Stimulated activated naive CD4-positive, alpha-beta T cell treated with Interleukin-2 at 50 U/mL for 16 hours (primary cell): ENCODE measurements at places on chromosomes 3 and 15.

DNA sequence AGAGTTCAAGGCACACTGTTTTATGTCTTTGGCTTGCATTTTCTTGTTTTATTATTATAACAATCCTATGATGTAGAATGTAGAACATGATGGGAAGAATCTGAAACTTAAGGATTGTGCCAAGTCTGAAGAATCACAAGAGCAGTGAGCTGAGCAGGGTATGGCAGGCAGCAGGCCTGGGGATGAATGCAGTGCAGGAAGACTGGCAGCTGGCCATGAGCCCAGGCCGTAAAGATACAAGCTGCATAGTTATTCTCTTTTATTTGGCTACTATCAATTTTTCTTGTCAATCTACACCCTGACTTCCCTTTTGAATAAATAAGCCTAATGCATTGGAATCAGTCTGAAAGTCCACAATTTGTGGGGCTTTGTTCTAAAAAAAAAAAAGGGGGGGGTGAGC lies 89.6 kb upstream of the ARPP21 start:
- no peak for DNase-seq

DNA sequence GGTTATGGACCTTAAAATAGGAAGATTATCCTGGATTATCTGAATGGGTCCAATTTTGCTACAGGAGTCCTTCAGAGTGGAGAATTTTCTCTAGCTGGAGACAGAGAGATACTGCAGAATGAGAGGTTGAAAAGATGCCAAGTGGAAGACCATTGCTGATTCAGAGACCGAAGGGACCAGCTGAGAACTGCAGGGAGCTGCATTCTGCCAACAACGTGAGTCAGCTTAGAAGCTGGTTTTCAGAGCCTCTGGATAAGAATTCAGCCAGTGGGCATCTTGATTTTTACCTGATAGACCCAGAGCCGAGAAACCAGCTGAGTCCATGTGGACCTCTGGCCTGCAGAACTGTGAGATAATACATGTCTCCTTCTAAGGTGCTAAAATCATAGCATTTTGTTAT lies 234.0 kb downstream of the NR2F2 start:
- no peak for DNase-seq

DNA sequence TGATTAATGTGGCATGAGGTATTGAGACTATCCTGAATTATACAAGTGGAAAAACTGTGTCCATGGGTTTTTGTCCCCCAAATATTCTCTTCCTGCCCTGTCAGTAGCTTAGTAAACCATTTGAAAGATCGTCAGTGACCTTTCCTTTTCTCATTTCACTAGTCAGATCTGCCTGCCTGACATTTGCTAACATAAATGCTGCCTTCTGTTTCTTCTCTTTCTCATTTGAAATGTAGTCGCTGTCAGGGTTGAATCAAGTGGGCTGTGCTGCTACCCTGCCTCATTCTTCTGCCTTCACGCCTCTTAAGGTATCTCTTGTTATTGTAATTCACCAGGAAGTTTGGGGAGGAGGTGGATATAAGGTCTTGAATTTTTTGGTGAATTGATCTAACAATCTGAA lies 67.5 kb downstream of the LRCH3 start:
- no peak for DNase-seq

GRCh38 chr3:118077332-118077731 lies 957.3 kb downstream of the IGSF11 start:
- no peak for DNase-seq

DNA sequence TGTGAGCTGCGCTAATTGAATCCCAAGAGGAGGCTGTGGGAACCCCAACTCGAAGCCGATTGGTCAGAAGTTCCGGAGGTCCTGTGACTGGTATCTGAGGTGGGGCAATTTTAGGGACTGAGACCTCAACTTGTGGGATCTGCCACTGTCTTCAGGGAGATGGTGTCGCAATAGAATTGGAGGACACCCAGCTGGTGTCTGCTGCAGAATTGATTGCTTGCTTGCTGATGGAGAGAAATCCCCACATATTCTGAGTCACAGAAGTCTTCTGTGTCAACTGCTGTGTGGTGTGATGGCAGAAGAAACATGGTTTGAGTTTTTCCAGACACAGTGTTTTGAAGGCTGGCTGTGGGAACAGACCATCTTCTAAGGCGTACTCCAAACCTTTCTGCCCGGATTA lies 99.7 kb upstream of the PLXNA1 start:
- no peak for DNase-seq

DNA sequence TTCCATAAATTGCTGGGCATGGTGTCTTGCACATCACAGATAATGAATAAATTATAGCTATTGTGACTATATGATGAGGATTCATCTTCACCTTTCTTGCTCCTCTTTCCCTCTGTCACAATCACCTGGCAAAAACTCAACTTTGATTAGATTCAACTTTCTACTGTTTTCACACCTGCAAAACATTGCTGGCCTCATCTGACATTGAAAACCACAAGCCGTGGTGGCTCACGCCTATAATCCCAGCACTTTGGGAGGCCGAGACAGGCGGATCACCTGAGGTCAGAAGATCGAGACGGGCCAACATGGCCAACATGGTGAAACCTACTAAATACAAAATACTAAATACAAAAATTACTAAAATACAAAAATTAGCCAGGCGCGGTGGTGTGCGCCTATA lies 12.7 kb upstream of the PEX5L start:
- DNase-seq, result no peak

GRCh38 chr15:74794970-74795349 lies 13.1 kb downstream of the CSK start:
- no peak for DNase-seq

GRCh38 chr3:41683666-41684350 lies 278.1 kb downstream of the ULK4 start:
- DNase-seq, result no peak

DNA sequence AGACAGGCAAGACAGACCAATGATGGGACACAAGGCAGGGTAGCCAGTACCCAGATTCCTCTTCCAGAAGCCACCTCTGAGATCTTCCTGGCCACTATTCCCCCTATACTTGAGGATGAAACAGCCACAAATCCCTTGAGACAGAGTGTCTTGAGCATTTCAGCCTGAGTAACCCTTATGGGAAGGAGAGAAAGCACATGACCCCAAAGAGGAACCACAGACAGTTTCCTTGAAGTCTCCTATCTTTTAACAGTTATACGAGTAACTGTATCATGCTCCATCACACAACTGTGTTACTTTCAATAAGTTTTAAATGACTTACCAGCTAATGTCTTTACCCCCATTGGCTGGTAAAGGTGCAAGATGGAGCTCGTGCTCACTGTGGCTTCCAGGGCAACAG lies 9.3 kb downstream of the VIPR1 start:
- DNase-seq, result no peak

DNA sequence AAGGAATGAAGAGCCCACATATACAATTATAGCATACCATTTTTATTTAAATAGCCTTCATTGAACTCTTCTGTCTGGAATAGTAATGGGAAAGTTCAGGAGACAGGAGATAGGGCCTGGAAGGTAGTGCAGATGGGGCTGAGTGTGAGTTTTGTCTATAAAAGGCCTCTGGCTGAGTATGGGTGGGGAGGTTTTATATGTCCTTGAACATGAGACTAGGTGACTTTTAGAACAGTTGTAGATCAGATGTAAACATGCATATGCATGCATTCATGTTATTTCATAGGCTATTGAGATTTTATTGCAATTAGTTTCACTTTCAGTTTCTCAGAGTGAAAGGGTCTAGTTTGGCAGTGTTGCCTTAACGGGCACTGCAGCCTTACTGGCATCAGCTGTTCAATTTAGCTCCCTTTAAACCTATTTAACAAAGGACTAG lies 27.1 kb downstream of the CGGBP1 start:
- DNase-seq, result peak; percentile 2

- no peak for DNase-seq
Measured at GRCh38 chr15:34976743-34977142, 7.2 kb upstream of the AQR start.

DNA sequence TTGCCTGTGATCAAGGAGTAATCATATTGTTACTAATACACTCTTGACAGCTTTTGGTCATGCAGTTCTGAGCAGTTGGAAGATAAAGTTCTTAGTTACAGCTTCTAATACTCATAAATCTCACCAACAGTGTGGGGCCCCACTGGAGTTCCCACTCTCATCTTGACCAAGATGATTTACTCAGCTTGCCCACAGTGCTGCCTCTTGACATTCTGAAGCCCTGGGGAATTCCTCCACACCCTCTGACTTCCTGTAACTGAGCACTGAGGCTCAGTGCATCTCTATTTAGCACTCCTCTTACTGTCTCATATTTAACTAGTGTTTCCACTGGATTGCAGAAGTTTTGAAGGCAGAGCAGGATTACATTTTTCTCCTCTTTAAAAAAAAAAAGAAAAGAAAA lies 1.9 kb upstream of the ARL6IP5 start:
- peak; percentile 80 for DNase-seq

GRCh38 chr3:31448035-31448881 lies 84.5 kb upstream of the STT3B start:
- no peak for DNase-seq

DNA sequence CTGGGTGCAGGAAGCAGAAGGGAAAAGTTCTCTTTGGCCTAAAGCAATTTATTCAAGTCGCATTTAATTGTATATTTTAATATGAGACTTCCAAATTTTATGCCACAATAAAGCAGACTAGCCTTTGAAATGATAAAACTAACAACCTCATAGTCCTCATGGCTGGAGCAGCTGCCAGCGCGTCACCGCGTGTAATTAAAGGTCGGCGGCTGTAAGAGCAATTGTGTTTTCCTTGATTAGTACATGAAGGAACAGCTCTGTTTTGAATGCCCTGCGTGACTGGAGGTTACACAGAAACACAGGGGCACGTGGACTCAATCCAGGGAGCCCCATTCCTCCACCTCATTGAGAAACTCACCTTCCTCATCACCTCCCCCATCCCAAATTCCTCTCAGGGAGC lies 10.1 kb upstream of the LRRC15 start:
- no peak for DNase-seq

- DNase-seq, result no peak
Measured at GRCh38 chr15:77846360-77846759, 213.6 kb upstream of the LINGO1 start.

DNA sequence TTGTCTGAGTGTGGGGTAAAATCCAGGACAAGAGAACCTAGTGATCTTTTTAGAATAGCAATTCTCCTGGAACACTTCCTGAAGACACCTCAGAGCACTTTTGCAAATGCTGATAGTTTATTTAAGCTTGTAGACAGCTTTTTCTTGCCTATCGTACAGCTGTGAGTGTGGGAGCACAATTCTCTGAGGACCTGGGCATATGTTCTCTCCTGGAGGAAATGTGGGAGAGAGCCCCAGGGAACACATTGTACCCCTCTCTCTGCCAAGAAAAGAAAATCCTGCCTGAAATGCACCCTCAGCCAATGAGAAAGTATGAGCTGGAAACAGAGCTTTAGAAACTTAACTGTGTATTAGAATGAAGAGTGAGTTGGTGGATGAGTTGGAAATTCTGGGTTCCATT lies 308.3 kb upstream of the SEMA6D start:
- DNase-seq, result no peak

GRCh38 chr15:100726070-100726420 lies 123.7 kb downstream of the ASB7 start:
- DNase-seq, result no peak

- no peak for DNase-seq
Measured at GRCh38 chr3:72033666-72034428, 248.9 kb upstream of the PROK2 start.

DNA sequence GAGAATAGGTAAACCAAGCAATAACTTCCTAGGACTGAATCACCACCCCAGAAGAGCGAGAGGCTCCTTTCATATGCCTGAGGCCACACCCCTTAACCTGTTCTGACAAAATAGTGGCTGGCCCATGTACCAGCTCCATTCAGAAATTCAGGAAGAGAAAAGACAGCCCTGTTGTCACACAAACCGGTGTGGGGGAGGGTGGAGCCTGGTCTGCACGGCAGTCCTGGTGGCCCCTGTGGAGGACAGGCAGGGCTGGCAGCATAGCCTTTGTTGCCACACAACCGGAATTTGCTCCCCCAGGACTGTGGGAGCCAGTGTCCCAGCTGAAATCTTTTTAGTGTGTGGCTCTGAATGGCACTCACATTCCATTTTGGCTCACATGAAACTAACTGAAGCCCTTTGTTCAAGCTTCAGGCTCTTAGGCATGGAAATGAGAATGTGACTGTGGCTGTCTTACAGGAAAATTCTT lies 23.8 kb downstream of the RLBP1 start:
- DNase-seq, result no peak

DNA sequence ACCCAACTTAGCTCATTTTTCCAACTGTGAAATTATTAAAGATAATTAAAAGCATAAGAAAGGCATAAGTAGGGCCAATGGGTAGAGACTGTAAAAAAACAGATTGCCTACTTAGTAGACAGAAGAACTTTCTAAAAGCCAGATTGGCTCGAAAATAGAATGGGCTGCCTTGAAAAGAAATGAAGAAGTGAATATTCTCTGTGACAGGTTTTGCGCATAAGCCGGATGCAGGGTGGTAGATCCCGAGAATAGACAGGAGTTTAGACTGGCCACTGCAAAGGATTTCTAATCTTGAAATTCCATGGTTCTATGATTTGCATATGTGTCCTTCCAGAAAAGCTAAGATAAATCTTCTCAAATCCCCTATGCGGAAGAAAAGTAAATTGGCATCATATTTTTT lies 173.3 kb upstream of the ICE2 start:
- DNase-seq, result no peak

DNA sequence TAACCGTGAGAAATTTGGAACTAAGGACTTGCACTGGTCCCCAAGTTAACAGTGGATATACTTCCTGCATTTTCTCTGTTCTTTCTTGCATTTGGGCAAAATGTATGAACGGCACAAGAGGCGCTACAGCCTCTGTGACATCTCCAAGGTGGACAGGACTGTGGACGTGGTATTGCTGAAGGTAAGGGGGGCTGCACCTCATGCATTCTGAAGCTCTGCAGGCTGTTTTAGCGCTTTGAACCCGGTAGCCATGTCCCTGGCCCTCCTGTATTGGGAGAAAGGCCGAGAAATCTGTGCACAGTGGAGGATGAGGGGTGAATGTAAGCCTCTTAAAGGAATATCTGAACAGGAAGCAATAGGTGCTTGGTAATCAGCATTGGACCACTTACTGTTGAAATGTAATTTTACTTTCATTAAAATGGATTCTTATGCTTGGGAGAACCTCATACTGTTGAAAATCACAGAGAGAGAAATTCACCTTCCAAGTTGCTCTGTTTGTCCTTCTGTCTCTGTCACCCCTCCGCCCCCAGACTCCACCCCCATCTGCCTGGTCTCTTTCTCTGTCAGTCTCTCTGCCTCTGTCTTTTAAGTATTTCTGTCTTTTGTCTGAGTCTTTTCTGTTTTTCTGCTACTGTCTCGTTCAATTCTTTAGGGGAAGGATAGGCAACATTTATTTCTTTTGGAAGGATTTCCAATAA lies 174.6 kb downstream of the KLHL25 start:
- DNase-seq, result peak; percentile 49
